Stimulated activated CD4-positive, alpha-beta T cell treated with anti-CD3 and anti-CD28 coated beads, Interleukin-4, amount 100 ng/mL, for 24 hours (primary cell): ENCODE measurements at places on chromosomes 5 and 9.

DNA sequence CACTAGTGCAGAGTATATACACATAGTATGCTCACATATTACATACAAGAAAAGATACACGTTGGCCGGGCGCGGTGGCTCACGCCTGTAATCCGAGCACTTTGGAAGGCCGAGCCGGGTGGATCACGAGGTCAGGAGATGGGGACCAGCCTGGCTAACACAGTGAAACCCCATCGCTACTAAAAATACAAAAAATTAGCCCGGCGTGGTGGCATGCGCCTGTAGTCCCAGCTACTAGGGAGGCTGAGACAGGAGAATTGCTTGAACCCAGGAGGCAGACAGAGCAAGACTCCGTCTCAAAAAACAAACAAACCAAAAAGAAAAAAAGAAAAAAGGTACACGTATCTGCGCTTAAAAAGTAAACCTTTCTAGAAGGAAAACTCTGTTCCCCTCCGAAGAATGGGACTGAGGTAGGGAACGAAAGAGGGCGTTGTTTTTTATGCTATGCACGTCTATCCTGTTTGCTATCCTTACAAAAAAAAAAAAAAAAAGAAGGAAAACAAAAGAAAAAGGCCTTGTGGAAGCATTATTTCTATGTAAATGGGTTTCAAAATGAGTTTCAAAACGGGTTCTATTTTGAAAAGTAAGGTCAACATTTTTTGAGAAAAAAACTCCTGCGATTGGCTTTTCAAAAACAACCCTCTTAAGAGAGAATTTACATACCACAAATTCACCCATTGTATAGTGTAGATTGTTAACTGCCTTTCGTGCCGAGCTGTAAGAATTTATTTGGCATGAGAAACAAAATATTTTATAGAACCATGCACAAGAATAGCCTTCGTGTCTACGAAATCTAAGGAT lies 1.2 kb downstream of the AK3 start:
- no peak for DNase-seq

- DNase-seq = peak; percentile 22
These were observed 102.4 kb upstream of the PARP8 start for GRCh38 chr5:50564079-50564478.

DNA sequence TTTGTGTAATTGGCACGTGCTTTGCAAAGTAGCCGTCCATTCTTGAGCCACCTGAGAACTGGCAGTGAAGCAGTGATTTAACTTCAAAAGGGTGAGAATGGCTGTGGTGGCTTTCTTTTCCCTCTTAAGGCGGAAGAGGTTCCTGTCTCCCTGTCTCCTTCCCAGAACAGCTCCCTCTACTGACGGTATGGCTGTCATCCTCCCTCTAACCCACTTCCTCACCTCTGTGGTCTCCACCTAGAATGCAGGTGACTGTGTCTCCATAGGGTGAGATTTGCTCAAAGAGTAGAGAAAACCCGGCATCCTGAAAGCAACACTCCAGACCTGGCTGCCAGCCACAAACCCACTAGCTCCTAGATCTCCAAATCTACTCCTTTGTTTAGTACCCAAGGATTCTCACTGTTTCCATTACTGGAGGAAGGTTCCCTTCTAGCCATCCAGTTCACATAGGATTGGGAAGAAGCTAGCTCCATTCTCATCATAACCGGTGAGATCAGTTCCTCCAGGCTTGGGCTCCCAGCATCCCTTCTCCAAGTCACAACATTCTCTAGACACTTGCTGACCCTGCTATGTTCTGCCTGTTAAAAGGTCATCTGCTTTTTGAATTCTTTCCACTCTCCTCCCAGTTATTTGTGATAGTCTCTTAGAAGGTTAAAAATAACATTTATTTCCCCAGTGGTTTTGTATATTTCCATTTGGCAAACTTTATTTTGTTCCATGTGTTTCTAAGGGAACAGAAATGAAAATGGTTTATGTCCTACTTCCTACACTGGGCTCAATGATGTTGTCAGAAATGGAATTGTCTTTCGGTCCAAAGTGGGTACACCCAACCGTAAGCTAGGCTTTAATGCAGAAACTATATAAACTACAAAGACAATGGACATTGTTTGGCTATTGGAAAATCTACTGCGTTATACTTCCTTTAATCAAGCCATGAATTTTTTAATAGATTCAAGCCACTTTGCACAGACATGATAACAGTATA lies 269.4 kb downstream of the CWC27 start:
- no peak for DNase-seq

DNA sequence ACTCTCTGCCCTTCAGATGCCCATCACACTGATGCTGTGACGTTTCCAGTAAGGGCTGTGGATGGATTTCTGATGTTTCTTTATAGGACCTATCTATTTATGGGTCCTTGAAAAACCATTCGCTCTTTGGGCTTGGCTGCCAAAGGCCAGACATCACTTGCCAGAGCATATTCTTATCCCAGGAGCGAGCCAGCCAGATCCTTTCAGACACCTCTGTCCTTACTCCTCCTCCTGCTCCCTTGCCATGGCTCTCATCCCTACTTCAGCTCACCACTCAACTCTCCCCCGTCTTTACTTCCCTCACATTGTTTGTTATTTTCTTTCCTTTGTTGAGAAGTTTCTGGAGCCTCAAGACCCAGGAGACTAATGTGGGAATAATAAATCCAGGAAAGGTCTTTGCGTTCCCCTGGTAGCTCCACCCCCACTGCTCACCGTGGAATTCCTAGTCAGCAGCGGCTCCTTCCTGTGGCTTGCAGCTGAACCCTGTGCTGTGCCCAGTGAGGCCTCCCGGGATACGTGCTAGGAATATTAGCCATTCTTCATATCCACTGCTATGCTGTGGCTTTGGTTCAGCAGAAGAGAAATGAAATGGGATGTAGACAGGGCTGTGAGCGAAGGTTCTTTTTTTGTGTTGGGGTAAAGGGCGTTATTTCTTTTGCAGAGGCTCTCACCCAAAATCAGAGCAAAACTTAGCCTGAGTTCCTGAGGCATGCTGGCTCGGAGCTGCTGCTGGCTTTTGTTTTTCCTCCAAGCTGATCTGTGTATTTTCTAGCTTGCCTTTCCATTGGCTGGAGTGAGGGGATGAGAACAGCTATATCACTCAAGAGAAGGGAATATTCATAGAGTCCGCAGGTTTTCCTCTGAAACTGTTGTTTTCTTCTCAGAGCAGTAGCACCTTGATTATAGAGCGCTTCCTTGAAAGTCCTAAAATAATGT lies 171.1 kb downstream of the SAXO1 start:
- no peak for DNase-seq

GRCh38 chr5:56951126-56951945 lies 587 bp downstream of the MIER3 start:
- peak; percentile 7 for DNase-seq

DNA sequence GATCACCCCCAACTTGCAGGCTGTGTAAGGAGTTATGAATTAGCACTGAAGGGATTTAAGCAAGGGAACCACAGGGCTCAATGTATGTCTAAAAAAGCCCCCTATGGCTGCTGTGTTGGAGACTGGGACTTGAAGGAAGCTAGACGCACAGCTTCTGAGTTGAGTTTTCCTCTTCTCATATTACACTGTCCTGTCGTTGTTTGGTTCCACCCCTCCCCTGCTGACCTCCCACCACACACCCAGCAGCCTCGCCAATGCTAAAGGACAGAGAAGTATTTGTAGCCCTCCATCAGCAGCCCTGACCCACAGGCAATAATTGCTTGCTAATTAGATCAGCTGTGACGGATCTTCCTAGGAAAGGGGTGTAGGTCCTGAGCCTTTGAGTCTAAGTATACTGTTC lies 15.1 kb upstream of the CARTPT start:
- no peak for DNase-seq

DNA sequence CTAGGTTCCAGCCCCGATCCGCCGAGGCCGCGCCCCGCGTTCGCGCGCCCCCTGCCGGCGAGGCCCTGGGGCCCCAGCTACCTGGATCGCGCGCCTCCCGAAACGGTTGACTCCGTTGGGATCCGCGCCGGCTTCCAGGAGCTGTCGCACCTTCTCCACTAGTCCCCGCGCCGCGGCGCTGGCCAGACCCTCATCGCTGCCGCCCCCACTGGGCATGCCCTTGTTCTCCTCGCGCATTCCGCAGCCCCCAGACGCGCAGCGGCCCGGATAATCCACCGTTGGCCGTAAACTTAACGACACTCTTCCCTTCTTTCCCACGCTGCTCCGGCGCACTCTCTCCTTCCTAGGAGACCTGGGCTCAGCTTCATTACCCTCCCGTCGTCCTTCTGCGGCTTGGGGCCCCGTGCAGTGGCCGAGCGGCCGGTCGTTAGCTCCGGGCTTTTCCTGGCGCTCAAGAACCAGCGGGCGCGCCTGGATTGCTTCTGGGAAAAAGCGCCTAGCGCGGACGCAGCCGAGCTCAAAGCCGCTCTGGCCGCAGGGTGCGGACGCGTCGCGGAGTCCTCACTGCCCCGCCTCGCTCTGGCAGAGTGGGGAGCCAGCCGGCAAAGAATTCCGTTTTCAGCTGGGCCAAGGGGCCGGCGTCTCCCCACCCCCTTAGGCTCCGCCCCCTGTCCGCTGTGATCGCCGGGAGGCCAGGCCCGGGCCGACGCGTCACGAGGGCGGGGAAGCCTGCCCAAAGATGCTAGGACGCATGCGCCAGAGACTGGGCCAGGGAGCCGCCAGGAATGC lies at the start of gene CDKN2B:
Gene CDKN2B, minus strand, starts transcription at position 589 of the 789 bp plus-strand sequence. Its CDS starts 352 bp downstream, at position 237.
- DNase-seq = peak; percentile 74

DNA sequence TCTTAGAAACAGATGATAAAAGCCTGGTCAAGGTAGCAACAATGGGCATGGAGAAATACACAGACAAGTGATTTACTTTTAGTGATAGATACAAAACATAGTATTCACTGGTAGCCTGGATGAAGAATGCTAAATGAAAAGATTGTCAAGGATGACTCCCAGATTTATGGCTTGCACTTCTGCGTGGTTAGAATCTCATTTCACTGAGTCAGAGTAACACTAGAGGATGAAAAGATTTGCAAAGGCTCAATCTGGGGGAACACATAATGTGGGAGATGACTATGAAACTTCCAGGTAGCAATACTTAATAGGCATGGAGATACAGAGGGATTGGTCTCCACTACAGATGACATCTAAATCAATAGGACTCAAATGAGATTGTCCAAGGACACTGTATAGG lies 38.4 kb downstream of the AGTPBP1 start:
- DNase-seq = no peak

DNA sequence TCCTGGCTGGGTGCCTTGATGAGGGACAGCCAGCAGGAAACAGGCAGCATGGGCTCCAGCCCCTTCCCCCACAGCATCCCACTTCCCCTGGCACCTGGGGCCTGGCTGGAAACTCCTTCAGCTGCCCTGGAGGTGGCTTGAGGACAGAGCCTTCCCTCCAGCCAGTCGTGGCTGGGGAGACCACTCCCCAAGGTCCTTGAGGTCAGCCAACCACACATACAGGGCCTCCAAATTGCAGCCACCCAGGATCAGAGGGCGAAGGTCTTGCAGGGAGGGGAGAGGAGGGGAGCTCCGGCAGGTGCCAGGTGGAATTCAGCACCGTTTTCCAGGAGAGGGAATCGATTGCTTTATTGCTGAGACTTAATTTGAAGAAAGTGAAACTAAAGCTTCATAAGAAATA lies 280.4 kb downstream of the PBX3 start:
- no peak for DNase-seq

DNA sequence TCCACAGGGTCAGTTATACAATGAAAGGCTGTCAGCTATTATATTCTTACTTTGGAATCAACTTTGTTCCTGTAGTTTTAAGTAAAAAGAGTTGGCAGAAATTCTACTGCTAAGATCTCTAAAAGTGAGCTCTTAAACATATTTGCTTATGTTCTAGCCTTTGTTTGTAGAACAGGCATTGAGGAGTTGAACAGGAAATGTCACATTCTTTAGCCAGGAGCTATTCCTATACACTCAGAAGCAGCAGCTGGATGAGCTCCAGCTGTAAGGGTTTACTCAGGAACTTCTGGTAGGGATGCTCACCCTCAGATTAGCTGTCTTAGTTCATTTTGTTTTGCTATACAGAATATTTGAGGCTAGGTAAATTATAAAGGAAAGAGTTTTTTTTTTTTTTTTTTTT lies 22.4 kb upstream of the SPINK14 start:
- DNase-seq = no peak

DNA sequence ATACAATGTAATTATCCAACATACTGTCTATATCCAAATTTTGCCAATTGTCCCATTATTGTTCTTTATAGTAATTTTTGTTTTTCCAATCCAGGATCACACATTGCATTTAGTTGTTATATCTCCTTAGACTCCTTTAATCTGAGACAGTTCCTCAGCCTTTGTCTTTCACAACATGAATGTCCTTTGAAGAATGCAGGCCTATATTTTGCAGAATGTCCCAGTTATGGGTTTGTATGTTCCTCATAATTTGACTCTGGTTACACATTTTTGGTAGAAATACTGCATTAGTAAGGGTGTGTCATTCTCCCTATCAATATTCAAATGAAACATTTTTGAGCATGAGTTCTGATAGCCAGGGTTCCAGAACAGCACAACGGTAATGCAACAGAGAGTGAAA lies 6.7 kb downstream of the CD180 start:
- DNase-seq = no peak

DNA sequence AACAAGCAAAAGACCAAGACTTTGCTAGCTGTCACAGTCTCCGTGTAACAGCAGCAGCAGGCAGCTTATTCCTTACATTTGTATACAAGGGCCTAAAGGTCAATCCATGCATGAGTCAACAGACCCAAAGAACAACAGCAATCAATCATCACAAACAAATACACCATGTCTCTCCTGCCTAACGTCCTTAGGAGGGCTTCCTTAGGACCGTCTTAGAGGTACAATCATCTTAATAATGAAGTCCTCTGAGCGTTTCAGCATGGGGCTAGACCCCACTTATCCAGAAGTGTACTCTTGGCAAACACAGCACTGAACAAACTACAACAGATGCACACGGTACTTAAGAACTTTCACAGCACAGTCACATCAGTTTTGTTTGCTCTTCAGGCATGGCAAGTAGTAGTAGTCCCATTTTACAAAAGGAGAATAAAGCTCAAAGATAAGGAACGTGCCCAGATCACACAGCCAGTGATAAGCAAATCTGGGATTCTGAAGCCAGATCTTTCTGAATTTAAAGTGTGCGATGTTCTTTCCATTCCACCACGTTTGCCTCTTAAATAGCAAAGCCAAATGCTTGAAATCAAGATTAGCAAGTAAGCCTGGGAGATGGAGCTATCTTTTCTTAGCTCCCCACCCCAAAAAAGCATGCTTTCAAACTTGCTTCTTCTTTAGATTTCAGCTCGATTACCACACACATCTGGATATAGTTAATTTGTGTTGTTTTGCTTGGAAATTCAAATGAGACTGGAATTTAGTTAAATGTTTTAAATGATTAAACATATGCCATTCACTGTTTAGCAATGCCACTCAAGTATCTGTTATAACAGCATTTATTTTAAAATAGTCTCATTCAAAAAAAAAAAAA lies 24.2 kb downstream of the PSMB7 start:
- DNase-seq = no peak

- DNase-seq = no peak
These were observed 35.7 kb upstream of the ORM1 start for GRCh38 chr9:114287001-114287762.

DNA sequence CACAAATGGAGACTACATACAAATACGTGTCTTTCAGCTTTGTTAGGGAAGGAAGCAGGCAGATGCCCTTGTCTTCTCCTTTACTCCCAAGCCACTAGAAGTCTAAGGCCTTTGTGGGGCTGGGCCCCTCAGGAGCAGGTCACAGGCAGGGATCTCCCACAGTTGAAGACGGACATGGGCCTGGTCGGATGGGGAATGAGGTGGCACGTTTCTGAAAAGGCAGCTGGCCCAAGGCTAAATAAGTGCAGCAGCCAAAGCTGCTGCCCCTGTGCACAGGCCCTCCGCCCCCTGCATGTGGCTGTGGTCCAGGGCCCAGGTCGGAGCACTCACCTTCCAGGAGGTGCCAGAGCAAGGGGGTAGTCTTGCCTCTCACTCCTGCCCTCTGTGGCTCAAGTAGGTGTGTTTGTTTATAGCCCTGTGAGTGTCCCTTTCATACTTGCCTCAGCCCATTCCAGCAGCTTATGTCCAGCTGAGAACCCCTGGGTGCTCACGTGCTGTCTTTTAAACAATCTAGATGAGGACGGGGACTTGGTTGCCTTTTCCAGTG lies 1.8 kb downstream of the SQSTM1 start:
- DNase-seq = no peak
